ENCODE measurements at places on chromosomes 11 and 22. TPM values are rescaled to one million over a fixed set of nuclear protein-coding genes. Genes with fewer than 3 reads are reported as not detected.

The SEC14L2 gene
- total RNA-seq = 20.6 TPM

The C22orf31 gene
- total RNA-seq = not detected

The CD3E gene
- total RNA-seq = 6.9 TPM

The SOX10 gene
- 3.2 TPM for total RNA-seq

The OR10A2 gene
- not detected for total RNA-seq

GRCh38 chr22:23889620-23890019 lies 4.6 kb upstream of the MIF start:
- DNase-seq = no peak

DNA sequence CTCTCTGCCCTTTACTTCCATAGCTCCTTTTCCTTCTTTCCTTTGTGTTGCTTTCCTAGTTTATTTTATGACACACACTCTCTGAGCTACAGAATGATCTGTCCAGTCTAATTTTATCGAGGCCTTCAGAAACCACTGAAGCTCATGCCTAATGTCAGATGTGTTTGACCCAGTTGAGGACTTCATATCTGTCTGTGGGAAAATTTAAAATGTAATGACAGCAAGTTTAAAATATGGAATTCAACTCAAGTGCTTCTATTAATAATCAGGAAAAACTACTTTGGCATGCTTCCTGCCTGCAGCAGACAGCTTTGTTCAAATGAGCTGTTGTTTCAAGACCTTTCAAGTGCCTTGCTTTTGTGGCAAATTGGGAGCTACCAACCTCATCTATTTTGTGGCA lies 261.8 kb upstream of the MTNR1B start:
- no peak for DNase-seq

DNA sequence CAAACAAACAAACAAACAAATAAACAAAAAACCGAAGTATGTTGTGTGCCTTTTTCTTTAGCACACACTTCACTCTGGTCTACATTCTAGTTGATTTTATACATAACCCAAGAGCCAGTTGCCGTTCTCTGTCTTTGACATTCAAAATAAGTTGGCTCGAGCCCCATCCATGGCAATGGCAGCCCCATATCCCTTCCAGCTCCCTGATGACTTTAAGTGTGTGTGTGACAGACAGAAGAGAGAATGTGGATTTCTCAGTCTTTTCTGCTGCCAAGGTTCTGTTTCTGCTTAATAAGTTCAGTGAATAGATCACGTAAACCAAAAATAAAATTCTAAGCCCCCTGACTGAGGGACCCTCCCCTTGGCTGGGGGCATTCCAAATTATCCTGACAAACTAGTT lies 100.6 kb upstream of the TENM4 start:
- no peak for DNase-seq

DNA sequence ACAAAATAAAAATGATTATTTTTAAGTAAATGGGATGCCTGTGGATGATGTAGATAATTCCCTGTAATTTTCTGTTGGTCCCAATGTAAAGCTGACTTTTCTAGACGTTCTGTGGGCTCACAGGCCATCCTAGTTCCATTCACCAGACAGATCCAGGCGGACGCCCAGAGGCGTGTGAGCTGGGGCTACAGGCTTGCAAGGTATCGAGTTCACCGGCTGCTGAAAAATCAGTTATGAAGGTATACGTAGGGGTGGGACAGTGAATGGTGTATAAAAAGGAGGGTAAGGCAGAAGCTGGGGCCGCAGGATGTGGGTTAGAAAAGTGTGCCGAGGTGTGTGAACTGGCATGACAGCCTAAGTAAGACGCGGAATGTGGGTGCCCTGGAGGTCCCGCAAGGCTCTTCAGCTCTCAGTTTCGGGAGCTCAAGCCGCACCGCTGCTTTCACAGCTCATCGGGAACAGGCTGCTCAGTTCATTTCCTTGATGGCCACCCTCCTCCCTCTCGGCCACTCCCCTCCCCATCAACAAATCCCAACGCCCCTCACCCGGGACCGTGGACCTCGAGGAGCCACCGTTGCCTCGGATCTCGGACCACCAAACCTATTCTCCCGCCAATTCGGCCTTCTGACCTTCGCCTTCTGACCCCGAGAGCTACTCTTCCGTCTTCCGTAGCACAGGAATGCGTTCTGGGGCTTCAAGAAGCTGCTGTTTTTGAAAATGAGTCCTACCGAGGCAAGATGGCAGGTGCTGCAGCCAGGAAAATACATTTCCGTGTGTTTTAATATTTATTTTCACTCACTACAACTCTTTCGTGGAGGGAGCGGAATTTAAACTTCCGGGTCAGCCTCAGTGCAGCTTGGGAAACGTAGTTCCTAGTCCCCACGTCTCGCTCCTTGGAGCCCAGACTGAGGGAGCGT lies at the start of gene XNDC1N:
TSS of gene XNDC1N (minus strand) at position 775 of the 917 bp plus-strand sequence. CDS start 5,241 bp downstream, outside the sequence.
- peak; percentile 88 for DNase-seq

DNA sequence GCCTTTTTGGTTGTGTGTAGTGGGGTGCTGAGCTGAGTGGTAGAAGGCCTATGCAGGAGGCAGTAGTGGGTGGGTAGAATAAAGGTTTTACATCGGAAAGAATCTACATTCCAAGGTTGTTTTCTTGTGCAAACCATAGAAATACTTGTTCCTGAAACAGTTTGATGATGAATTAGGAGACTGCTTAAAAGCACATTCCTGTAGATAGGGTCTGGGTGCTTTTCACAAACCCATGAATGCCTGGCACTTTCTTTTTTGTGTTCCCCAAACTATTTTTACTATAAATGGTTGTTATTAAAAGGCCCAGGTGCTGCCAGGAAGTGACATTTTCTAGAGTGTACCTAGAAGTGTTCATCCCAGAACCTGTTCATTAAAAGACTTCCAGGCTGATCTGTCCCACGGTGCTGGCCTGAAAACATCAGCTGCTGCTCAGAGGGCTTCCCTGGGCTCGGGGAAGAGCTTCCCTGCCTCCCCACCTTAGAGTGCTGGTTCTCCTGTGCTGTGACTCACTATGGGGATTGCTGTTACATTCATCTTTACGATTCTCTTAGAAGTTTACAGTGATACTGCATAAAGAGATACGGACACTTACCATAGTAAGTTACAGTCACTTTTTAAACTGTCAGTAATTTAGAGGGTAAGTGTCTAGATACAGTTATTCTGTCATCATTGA lies 27.9 kb downstream of the PPFIA1 start:
- DNase-seq = no peak

DNA sequence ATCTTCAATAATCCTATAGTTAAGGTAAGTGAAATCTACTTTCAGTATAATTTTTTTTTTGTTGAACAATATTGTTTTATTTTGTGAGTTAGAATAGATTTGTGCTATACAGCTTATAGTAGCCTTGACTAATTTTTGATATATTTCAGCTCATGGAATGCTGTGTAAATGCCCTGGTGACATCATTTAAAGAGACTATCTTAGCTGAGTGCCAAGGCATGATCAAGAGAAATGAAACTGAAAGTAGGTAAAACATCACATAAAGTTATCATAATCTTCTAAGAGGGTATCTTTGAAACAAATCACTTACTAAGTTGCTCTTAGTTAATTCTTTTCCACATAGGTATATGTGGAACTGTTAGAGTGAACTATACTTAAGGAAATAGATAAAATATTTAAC lies 51.4 kb upstream of the ACAT1 start:
- DNase-seq = no peak

DNA sequence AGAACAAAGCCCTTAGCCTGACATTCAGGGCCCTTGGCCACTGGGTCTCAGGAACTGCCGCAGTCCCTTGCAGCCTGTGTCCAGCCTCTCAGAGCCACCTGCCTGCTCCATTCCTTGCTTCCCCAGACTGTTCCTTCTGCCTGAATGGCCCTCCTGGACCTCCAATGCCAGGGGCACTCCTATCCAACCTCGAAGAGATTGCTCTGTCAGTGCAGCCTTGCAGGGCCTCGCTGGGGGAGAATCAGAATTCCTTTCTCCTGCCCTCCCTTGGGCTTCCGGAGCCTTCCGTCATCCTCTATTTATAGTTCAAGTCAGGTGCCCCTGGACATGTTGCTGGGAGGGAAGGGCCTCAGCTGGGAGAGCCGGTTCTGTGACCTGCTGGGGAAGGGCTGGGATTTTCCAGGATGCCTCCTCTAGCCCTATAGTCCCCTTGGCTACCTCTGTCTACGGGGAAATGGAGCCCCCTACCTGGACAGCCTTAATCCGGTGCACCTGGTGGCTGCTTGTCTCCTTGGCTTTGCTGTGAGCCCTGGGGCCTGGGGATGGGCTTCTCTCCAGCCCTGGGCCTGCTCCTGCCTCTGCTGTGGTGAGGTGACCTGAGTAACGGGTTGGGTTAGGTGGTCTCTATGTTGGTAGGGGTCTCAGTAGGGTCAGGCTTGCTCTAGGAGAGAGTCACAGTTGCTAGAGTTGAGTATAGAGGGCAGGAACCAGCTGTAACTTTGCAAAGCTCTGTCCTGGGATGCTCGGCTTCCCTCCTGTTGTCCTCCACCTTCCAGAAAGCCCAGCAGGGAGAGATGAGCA lies 45.9 kb upstream of the SYT7 start:
- DNase-seq = no peak

DNA sequence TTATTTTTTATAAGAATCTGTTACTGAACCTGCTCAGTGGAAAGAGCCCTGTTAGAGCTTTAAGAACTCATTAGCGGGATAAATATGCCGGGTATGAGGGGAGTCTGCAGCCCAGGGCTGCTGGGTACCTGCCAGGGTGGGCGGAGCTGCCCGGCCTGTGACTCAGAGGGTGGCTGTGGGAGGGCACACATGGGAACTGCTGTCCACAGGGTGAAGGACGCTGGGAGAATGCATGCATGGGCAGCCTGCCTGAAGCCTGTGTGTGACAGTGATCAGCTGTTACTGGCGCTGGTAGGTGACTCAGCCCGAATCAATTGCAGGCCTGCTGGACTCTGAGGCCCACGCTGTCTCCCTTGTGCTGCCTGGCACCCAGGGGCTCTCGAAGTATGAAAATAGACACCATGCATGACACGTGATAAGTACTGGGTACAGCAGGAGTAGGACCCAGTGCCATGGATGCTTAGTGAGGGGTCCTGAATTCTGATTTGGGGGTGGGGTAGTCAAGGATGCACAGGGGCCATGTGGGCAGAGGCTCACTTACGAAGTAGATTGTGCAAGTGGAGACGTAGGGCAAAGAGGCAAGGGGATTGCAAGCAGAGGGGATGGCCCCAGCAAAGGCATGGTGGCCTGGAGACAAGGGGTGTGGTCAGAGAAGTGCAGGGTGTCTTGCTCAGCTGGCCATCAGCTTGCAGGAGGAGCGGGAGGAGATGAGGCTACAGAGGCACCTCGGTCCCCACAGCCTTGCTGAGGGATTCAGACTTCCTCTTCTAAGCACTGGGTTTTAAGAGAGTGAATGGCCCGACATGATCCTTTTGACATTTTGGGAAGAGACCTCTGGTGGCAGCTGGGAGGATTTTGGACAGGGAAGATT lies 36.5 kb downstream of the GRIK4 start:
- no peak for DNase-seq

DNA sequence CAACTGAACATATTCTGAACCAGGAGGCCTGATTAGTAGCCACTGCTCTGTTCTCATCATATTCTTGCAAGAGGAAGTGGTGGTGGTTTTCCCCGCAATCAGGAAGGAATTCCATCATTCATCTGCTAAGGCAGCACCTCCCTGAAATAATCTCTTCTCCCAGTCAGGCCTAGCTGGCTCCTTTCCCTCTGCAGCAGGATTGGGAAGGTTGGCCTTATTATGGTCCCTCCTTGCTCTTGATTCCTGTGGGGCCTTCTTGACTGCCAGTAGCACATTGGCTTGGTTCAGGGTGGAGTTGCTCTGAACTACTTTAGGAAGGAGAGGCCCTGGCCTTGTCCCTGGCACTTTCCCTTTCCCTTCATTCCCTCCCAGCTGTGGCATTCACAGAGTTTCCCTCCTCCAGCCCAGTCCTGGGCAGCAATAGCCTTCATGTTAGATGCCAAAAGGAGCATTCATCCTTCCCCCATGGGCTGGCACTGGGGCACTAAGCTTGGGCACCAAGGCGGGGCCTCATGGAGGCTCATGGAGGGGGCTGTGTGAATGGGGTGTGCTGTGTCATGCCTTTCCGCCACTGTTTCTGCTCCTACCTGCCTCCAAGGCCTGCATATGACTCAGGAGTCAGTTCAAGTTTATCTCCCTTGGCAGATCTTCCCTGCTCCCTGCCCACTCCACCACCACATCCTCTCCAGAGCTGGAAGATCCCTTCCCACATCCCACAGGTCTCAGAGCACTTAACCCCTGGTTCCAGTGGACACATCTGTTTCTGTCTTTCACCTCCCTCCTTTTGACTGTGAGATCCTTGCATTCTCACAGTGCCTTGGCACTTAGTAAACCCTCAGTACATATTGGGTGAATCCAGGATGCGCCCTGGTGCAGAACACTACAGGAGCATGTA lies 27.6 kb upstream of the CD44 start:
- DNase-seq = no peak

GRCh38 chr11:8106679-8107078 lies 25.7 kb downstream of the TUB start:
- DNase-seq = no peak

GRCh38 chr22:43993072-43993760 lies 30.9 kb upstream of the PARVB start:
- DNase-seq = no peak

DNA sequence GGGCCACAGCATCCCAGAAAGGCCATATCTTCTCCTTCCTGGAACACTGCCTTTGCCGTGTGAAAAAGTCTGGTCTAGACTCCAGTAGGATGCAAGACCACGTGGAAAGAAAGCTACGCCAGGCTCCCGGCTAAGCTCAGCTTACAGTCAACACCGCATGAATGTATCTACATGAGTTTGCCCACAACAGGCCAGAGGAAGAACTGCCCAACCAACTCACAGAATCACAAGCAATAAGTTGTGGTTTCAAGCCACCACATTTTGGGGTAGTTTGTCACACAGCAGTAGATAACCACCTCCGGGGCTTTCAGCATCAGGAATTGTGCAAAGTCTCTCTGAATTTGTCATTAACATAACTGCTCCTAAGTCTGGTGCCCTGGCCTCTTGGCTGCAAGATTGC lies 27.3 kb downstream of the HSPA8 start:
- DNase-seq = no peak

- no peak for DNase-seq
Observed at GRCh38 chr11:92295175-92296137, 70.8 kb downstream of the FAT3 start.
